ENCODE measurements at places on chromosomes 5 and 9.

DNA sequence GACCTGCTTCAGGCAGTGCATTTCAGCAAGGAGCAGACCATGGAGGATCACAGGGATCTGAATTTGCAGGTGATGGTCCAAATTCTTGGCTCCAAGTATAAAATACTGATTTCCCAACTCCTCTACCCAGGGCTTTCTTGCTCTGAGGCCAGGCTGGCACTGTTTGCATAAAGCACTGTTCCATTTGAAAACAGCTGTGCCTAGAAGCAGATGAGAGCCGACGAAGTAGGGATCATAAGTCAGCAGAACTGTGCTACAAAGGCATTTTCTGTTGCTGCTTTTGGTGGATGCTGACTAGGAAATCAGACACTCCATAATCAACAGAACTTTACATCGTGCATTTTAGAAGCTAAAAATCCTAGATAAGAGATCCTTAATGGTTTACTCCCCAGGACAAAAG lies 126.4 kb downstream of the MAT2B start:
- no peak for DNase-seq

DNA sequence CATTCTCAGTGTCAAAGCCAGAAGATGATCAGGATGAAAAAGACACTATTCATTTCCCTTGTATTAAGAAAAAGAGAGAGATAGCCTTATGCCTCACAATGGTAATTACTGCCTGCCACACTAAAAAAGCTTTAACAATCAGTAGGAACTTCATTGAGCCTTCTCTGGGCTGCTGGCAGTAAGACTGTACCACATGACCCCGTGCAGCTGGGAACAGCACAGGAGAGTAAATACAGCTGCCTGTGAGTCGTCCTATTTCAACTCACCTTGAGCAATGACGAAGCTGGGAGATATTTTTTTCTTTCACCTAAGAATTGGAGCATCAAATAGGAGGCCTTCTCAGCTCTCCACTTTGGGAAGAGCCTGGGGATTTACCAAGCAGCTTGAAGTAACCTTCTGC lies 316.3 kb downstream of the GABRB2 start:
- no peak for DNase-seq

GRCh38 chr5:100900142-100900795 lies 2.8 kb downstream of the ST8SIA4 start:
- DNase-seq: peak; percentile 59

- no peak for DNase-seq
Observed at GRCh38 chr9:121610638-121610953, 40.8 kb upstream of the DAB2IP start.

DNA sequence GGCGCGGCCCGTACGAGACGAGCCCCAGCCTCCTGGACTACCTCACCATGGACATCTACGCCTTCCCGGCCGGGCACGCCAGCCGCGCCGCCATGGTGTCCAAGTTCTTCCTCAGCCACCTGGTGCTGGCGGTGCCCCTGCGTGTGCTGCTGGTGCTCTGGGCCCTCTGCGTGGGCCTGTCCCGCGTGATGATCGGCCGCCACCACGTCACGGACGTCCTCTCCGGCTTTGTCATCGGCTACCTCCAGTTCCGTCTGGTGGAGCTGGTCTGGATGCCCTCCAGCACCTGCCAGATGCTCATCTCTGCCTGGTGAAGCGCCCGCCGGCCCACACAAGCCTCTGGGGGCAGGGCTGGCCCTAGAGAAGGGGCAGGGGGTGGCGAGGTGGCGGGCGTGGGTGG lies 18.5 kb downstream of the PLPP7 start:
- no peak for DNase-seq

Data from left cardiac atrium (tissue), 4 donors.